Tibial nerve (tissue), 4 donors: ENCODE measurements at places on chromosomes 12 and 14. TPM values are rescaled to one million over a fixed set of nuclear protein-coding genes. Genes with fewer than 3 reads are reported as not detected.

NUMB gene
- 60.7 TPM for total RNA-seq

PSME2 gene
- 63.0 TPM for total RNA-seq

GLS2 gene
- not detected for total RNA-seq

IAPP gene
- total RNA-seq = not detected

KRT77 gene
- total RNA-seq = not detected
